ENCODE measurements at places on chromosomes 4 and X.

DNA sequence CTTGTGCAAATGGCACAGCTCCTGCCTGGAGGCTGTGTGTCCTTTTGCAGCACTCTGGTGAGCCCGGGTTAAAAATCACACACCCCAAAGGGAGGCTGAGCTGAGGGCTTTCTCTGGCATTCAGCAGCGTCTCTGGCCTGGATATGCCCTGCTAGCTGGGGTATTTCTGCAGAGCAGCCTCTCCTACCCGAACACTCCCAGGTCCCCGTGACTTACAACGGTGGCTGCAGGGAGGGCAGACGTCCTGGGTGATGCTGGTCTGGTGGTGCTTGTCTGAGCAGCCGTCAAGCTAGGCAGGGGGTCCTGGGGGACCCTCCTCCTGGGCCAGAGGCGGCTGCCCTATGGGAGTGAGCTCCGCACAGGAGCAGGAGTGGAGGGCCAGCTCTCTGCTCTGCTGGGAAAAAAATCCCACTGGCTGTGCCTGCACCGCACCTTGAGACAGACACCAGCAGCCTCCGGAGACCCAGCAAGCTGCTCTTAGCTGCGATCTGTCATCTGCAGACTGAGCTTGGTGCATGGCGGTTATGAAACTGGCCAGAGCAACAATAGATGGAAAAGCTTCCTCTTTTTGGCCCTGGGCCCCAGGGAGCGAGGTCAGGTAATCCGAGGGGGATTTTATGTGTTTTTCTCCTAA lies 41.3 kb upstream of the ASMTL start:
- no peak for DNase-seq

- DNase-seq: no peak
These were observed 72.6 kb upstream of the TET2 start for GRCh38 chr4:105074097-105074496.

GRCh38 chrX:63784902-63785707 lies at the start of gene ARHGEF9:
ARHGEF9 (minus strand) TSS chrX:63785214; CDS start chrX:63785145, 69 bp downstream.
- DNase-seq: peak; percentile 29

- DNase-seq: no peak
These were observed 213.8 kb upstream of the RADX start for GRCh38 chrX:106397788-106398538.

DNA sequence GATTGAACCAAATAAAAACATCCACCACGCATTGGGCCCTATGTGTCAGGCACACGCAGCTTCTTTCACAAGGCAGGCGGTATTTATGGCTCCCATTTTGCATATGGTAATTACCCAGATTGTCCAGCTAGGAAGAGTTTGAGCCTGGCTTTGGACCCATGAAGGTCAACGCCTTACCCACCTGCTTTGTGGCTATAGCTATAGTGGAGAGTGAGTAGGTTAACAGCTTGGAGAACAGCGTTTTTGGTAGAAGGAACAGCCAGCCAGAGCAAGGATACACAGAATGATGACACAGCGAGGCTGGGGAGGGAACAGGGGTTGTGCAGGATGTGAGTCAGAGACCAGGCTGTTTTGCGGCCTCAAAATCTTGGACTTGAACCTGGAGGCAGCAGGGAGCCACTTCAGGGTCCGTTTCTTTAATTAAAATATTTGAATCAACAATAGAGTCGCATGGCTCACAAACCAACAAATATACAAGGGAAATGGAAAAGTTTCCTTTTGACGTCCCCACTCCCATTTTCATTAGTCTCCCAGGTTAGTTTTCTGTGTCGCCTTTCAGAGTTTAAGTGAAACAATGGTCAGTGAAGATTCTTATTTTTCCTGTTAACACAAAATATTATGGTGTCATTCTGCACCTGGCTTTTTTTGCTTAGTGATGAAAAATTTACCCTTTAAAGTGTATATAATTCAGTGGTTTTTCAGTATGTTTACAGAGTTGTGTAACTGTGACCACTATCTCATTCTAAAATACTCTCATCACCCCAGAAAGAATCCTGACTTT lies 118.2 kb upstream of the STX18 start:
- DNase-seq: peak; percentile 94

- DNase-seq: no peak
These were observed 425.2 kb downstream of the IDS start for GRCh38 chrX:149079805-149080406.

DNA sequence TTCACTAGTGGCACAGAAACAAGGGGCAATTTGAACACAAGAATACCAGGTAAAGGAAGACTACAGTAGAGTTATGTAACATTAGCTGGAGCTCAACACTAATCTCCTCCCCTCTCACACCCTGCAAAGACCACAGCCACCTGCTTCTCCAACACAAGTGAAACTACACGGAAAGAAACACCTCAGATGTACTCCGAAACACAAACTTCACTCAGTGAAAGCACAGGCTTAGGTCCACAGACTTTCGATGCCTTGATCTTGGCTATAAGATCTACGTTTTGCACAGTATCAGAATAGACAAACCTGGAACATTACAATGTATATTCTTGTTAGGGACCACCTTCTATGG lies 7.6 kb downstream of the ACSL1 start:
- no peak for DNase-seq

GRCh38 chr4:28082686-28083390 lies 1222.2 kb downstream of the STIM2 start:
- no peak for DNase-seq

GRCh38 chrX:132965461-132965860 lies 7.0 kb upstream of the HS6ST2 start:
- DNase-seq: no peak

GRCh38 chr4:23234018-23234417 lies 541.3 kb downstream of the GBA3 start:
- peak; percentile 14 for DNase-seq

- no peak for DNase-seq
These were observed 38.8 kb upstream of the AFAP1 start for GRCh38 chr4:7978489-7978888.

DNA sequence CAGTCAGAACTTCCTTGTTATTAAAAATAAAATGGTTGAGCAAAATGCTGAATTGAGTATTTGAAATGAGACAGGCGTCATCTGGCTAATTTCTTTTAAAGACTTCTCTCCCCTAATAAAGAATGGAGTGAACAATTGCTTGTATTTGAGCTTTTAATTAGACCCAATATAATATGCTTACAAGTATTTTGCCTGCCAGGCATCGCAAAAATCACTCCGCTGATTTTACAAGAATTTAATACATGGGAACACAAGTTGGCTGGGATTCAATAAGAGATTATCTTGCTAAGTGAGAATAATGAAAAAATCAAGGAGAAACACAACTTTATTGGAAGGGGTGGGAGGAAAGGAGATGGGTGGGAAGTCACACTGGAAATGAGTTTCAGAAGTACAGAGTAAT lies 52.3 kb downstream of the KLF3 start:
- no peak for DNase-seq

DNA sequence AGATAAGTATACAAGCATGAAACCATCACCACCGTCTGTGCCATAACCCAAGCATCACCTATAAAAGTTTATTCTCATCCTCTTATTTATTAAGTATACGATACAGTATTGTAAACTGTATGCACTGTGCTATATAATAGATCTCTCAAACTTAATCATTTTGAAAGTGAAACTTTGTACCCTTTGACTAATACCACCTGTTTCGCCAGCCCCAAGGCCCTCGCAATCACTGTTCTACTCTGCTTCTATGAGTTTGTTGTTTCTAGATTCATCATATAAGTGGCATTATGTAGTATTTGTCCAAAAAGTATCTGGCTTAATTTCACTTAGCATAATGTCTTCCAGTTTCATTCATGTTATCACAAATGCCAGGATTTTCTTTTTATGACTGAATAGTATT lies 72.1 kb upstream of the DOCK11 start:
- no peak for DNase-seq

DNA sequence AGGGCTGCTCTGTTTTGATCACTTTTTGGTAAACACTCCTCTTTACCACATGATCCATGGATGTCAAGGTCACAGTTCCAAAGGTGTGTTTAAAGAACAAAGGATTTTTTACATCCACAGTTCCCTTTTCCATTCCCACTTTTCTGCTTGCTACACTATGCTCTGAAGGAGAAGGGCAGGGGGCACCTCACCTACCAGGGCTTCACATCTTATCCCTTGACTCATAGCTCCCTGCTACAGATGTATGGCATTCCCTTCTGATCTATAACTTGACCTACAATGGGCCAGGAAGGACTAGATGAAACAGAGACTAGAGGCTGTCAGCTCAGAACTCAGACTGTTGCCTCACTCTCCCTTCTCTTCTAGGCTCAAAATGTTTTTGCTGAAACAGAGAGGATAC lies 233.1 kb upstream of the RPS6KA3 start:
- DNase-seq: no peak

- DNase-seq: peak; percentile 70
These were observed 44.7 kb downstream of the SETD7 start for GRCh38 chr4:139511320-139511719.

DNA sequence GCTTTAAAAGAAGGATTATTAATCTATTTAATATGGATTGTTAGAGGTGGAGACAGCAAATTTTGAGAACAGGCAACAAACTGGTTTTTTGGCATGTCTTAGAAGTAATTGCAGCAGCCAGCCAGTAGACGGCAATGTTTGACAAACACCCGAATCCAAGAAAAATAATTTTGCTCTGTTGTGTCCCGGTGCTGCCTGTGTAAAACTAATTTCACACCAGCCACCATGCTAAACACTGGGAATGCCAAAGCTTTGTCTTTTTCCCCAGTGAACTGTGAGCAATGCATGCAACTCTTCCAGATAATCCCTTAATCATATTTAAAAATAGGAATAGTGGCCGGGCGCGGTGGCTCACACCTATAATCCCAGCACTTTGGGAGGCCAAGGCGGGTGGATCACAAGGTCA lies 25.9 kb downstream of the SMIM31 start:
- DNase-seq: peak; percentile 54

GRCh38 chr4:87461281-87461700 lies 38.9 kb downstream of the NUDT9 start:
- peak; percentile 17 for DNase-seq

DNA sequence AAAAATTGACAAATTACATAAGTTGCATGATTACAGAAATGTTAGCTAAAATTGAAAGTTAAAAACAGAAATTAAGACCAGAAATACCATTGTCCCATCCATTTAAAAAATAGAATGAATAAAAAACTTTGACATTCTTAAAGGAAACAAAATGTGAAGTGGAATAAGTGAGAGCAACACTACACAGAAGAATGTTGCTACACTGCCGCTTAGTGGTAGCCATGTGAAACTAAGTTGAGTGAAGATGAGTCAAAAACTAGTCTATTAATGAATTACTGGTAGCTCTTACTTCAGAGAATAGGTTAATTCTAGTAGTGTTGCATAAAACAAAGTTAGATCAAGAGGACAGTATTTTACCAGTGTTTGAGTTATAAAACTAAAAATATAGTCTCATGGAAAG lies 571.0 kb upstream of the KLHL4 start:
- DNase-seq: no peak

DNA sequence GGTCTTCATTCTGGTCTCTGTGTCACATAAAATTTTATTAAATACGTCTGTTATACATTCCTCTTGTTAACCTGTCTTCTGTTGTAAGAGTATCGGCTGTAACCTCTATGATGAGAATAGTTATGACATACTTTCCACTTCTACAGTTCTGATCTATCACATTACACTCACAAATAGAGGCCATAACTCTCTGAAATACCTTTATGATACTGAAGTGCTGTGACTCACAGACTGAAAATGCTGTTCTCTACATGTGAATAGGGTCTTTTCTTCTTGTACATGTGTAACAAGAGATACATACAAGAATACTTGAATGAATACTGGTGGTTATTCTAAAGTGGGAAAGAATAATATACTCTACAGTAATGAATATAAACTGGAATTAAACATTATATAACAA lies 1047.6 kb downstream of the TECRL start:
- no peak for DNase-seq

- DNase-seq: peak; percentile 80
These were observed 145.6 kb upstream of the PCDH18 start for GRCh38 chr4:137677863-137678262.

Measured in fibroblast of lung (primary cell).